ENCODE measurements at places on chromosomes 2 and 18. TPM values are rescaled to one million over a fixed set of nuclear protein-coding genes. Genes with fewer than 3 reads are reported as not detected.
A peak's percentile ranks its signal among the peaks of the same experiment; 100 is the strongest.

- no peak for DNase-seq
- no peak overlapping the region for H3K27ac ChIP-seq
- H3K4me1 ChIP-seq: no peaks in the 10 kb centered on the region
These were observed 266.3 kb downstream of the CCDC85A start for GRCh38 chr2:56450047-56450446.

GPR39 gene
- 0.64 TPM for total RNA-seq

NPPC gene
- total RNA-seq: not detected

DNA sequence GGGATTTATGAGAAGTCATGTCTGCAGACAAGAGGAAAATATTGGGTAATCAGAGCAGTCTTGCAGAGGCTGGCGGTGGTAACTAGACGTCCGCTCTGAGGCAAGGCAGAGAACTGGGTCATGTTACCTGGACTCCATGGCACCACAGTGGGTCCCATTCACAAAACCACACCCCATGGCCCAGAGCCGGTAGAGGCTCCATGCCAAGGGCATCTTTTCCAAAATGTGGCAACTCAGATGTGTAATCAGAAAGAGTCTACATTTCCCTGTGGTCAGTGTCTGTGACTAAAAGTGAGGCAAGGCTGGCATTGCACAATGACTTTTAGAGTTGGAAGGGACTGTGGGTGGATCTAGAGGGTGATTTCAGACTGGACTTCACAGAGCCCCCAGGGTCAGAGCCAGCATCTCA is 113.1 kb downstream of the MREG start:
- no peaks in the 10 kb centered on the region for H3K36me3 ChIP-seq
- H3K4me1 ChIP-seq: no peaks in the 10 kb centered on the region
- peak; percentile 78 for DNase-seq
- H3K27ac ChIP-seq: no peak overlapping the region
- no peaks in the 10 kb centered on the region for H3K27me3 ChIP-seq

ADD2 gene
- total RNA-seq: 10.2 TPM

- H3K27me3 ChIP-seq: no peaks in the 10 kb centered on the region
- no peak for DNase-seq
- H3K36me3 ChIP-seq: no peaks in the 10 kb centered on the region
- H3K27ac ChIP-seq: no peak overlapping the region
These were observed 120.8 kb downstream of the ESCO1 start for GRCh38 chr18:21479721-21480120.

DNA sequence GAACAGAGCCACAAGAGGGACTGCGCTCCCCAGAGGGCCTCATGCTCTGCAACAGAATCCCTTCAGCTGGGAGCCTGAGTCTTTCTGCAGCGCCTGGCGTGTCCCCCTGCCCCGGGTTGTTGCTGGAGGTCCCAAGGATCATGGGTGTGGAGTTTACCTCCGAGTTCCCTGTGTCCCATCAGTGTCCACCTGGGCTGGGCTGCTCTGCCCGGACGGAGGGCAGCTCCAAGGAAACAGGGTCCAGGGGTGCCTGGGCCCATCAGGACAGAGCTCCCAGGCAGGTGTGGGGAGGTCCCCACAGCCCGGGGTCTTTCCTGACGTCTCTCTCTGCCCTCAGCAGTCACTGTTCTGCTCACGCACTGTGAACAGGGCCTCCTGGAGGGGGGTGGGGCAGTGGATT is 63.5 kb downstream of the EMILIN2 start:
- H3K4me1 ChIP-seq: no peaks in the 10 kb centered on the region
- H3K27me3 ChIP-seq: no peaks in the 10 kb centered on the region
- DNase-seq: no peak
- no peak overlapping the region for H3K27ac ChIP-seq
- H3K4me3 ChIP-seq: no peak overlapping the region

DNA sequence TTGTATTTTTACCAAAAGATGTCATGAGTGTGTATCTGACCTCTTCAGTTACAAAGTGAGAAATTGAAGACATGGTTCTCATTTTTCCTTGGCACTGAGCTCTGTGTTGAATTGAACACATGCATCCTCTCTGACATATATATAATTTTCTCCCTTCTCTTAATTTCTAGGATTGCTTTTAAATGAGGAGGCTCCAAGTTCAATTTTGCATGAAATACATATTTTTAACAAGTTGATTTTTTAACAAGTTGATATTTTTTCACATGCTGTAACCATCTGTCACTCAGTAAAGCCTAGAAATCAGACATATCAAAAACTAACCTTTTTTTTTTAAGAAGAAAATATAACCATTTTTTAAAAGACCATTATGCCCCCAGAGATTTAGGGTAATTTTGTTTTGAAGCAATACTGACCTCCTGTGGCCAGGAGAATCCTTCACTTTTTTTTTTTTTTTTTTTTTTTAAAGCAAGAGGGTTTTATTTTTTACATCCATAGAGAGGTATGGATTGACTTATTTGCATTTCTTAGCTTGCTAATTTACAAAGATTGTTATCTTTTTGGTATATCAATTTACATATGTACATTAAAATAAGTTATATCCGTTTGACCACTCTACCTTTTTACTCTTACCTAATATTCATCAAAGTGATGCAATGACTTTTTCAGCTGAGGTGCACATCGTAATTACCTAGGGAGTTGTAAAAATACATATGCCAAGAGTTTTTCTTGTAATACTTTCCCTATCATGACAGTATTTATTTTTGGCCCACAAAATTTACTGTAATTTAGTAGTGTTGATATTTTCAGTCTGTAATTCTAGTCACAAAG is 161.8 kb downstream of the SOCS6 start:
- H3K27ac ChIP-seq: no peak overlapping the region
- H3K4me1 ChIP-seq: no peaks in the 10 kb centered on the region
- H3K4me3 ChIP-seq: no peak overlapping the region

DNA sequence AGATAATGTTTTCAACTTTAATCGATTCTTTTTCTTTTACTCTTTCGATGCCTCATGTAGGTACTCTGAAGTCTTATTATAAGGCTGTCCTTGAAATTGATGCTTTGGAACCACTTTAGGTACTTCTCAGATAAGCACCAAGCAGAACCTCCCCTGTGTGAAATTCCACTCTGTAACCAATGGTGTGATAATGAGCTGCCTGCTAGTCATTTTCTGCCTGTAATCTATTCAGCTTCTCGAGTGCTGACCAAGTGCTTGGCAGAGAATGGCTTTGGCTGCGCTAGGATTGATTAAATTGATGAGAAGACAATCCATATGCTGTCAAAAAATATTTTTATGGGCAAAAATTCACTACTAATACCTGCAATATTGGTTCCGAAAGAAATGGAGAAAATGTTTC is 132.1 kb upstream of the STON1 start:
- H3K27me3 ChIP-seq: no peaks in the 10 kb centered on the region
- no peak overlapping the region for H3K27ac ChIP-seq

DNA sequence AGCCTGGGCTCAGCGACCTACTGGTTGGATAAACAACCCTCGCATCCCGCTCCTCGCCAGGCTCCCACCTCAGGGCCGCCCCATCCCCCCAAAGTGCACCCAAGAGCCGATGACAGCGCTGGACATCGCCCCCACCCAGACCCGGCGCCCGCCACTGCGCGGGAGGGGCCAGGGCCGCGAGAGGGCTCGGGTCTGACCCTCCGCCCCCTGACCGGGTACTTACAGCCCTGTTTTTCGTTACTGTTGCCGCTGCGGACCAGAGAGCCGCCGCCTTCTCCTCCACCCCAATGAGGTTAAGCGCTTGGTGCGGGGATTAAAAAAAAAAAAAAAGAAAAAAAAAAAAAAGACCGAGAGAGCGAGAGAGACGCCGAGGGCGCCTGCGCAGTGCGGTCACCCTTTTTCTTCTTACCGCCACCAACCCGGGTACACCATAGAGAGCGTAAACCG is at the start of gene CLASP1:
CLASP1 (minus strand) TSS at position 314 of the 447 bp plus-strand sequence. CDS start 43,567 bp downstream, outside the sequence.
- DNase-seq: peak; percentile 22
- H3K27ac ChIP-seq: peak within 1 kb of the TSS; percentile 88

SLC16A14 gene
- total RNA-seq: 15.8 TPM

GRCh38 chr2:195382186-195382585 is 274.8 kb upstream of the SLC39A10 start:
- no peaks in the 10 kb centered on the region for H3K36me3 ChIP-seq
- no peaks in the 10 kb centered on the region for H3K4me1 ChIP-seq
- H3K4me3 ChIP-seq: no peak overlapping the region
- H3K27me3 ChIP-seq: no peaks in the 10 kb centered on the region
- no peak overlapping the region for H3K27ac ChIP-seq

DNA sequence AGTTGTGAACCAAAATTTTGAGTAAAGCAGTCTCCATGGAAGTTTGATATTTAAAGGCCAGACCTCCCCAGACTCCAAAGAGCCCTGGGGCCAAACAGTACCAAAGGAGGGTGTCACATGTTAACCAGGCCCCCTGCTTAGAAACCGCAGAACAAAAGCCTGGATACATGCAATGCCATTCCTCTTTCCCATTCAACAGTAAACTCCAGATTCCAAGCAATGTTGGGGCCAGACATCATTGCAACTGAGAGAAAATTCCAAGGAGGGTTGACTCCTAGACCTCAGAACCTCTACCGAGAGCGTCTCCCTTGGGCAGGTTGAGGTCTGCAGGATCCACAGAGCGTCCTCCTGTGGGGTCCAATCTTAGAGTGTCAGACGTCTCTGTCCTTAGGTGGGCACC is 404.4 kb upstream of the SYT4 start:
- H3K36me3 ChIP-seq: no peaks in the 10 kb centered on the region
- DNase-seq: no peak
- H3K4me1 ChIP-seq: no peaks in the 10 kb centered on the region
- no peak overlapping the region for H3K27ac ChIP-seq
- no peak overlapping the region for H3K4me3 ChIP-seq
- no peaks in the 10 kb centered on the region for H3K27me3 ChIP-seq

UGT1A5 gene
- not detected for total RNA-seq

GRCh38 chr18:63073481-63073880 is 246.1 kb downstream of the BCL2 start:
- no peaks in the 10 kb centered on the region for H3K27me3 ChIP-seq
- no peak for DNase-seq
- H3K27ac ChIP-seq: no peak overlapping the region
- peaks cover 3% of the 10 kb centered on the region for H3K4me1 ChIP-seq
- no peak overlapping the region for H3K4me3 ChIP-seq
- H3K36me3 ChIP-seq: no peaks in the 10 kb centered on the region

SERPINB11 gene
- total RNA-seq: not detected

GKN2 gene
- total RNA-seq: 0.75 TPM

- H3K4me1 ChIP-seq: no peaks in the 10 kb centered on the region
- H3K27me3 ChIP-seq: no peaks in the 10 kb centered on the region
- H3K27ac ChIP-seq: no peak overlapping the region
These were observed 96.9 kb downstream of the TGOLN2 start for GRCh38 chr2:85230679-85231467.

TTN gene
- total RNA-seq: 7.6 TPM

CRYBA2 gene
- not detected for total RNA-seq

GRCh38 chr2:61538920-61539520 is 864 bp upstream of the XPO1 start:
- H3K4me1 ChIP-seq: peaks cover 16% of the 10 kb centered on the region
- no peak for DNase-seq
- H3K27me3 ChIP-seq: no peaks in the 10 kb centered on the region
- peak overlapping the region; percentile 98 for H3K4me3 ChIP-seq

DNA sequence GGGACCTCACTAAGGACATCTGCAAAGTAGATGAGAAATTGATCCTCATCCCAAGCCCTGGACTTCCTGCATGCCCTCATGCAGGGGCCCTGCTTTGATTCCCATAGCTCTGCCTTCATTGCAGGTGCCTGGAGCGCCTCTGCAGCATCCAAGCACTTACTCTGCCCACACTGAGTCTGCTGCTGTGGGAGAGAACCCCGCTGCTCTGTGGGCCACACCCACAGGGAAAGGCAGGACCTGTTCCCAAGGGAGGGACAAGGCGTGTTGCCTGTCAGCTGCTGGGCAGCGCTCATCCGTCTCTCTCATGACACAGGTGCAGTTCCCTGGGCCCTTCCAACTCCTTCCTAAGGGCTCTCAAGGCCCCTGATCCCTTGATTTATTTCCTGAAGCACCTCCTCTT is 266.8 kb upstream of the SMIM21 start:
- no peaks in the 10 kb centered on the region for H3K4me1 ChIP-seq
- H3K36me3 ChIP-seq: no peaks in the 10 kb centered on the region
- H3K27me3 ChIP-seq: no peaks in the 10 kb centered on the region
- no peak overlapping the region for H3K27ac ChIP-seq

- no peak overlapping the region for H3K4me3 ChIP-seq
- H3K4me1 ChIP-seq: no peaks in the 10 kb centered on the region
- H3K27ac ChIP-seq: no peak overlapping the region
- no peak for DNase-seq
These were observed 8.0 kb downstream of the TNFRSF11A start for GRCh38 chr18:62332964-62333695.

GRCh38 chr18:36567800-36568199 is 261.0 kb downstream of the TPGS2 start:
- no peak overlapping the region for H3K27ac ChIP-seq
- DNase-seq: no peak
- no peaks in the 10 kb centered on the region for H3K4me1 ChIP-seq

DNA sequence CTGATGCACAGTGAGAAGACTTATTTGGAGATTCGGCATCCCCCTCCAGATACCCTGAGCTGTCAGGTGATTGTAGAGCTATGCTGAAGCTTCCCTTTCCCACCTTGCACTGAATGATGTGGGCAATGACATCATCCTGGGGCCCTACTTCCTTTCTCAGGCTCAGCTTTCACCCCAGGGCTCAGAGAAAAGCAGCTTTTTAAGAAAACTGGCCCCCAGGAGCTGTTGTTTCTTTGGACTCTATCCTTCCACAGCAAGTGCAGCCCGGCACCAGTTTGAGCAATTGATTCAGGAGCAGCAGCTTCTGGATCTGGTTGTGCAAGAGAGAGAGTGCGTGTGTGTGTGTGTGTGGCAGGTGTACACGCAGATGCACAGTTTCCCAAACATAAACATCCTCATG is 251.3 kb downstream of the ANAPC1 start:
- no peak overlapping the region for H3K4me3 ChIP-seq
- no peak overlapping the region for H3K27ac ChIP-seq
- H3K27me3 ChIP-seq: no peaks in the 10 kb centered on the region
- peaks cover 4% of the 10 kb centered on the region for H3K4me1 ChIP-seq
- H3K36me3 ChIP-seq: no peaks in the 10 kb centered on the region

- H3K27ac ChIP-seq: peak overlapping the region; percentile 59
- H3K27me3 ChIP-seq: no peaks in the 10 kb centered on the region
- H3K4me1 ChIP-seq: peaks cover 6% of the 10 kb centered on the region
- no peaks in the 10 kb centered on the region for H3K36me3 ChIP-seq
- no peak overlapping the region for H3K4me3 ChIP-seq
These were observed 419.7 kb upstream of the TNP1 start for GRCh38 chr2:217279556-217279955.

All from ascending aorta (tissue), 2 donors.